ENCODE measurements at places on chromosomes 6 and 20.

DNA sequence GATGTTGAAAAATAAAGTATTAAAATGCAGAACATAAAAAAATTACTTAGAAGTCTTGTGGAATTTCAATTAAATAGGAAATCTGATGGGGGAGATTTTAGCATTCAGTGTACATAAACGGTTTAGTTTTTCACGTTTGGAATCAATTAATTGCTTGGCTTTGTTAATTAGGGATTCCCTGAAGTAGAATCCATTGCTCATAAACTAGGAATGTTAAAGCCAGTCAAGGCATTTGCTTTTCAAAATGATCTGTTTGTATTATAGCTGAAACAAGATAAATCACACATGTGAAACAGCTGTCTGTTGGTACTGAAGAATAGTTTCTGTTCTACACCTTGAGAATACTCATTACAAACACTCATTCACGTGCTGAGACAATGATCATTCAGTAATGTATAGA lies 297.9 kb downstream of the TBC1D7 start:
- no peak for DNase-seq
- H3K27ac ChIP-seq: no peak overlapping the region
- no peak overlapping the region for H3K4me3 ChIP-seq
- peaks cover 13% of the 10 kb centered on the region for H3K27me3 ChIP-seq
- H3K36me3 ChIP-seq: no peaks in the 10 kb centered on the region

DNA sequence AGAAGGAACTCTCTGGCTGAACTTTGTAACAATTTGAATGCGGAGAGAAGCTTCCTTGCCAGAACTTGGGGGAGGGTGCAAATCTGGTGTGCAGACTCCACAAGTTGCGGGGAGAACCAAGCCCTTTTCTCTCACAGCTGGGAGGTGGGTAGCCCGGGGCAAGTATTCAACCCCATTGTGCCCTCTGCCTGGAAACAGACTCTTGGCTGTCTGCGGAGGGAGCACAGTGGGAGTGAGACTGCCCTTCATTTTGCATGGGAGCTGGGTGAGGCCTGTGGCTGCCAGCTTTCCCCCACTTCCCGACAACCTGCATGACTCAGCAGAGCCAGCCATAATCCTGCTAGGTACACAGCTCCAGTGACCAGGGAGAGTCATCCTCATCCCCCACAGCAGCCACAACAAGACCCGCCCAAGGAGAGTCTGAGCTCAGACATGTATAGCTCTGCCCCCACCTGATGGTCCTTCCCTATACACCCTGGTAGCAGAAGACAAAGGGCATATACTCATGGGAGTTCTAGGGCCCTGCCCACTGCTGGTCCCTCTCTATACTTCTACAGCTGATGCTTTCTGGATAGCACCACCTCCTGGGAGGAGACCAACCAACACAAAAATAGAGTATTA lies 29.4 kb upstream of the TPD52L1 start:
- H3K36me3 ChIP-seq: no peaks in the 10 kb centered on the region
- no peaks in the 10 kb centered on the region for H3K27me3 ChIP-seq
- no peaks in the 10 kb centered on the region for H3K4me1 ChIP-seq
- H3K4me3 ChIP-seq: no peak overlapping the region
- DNase-seq: no peak
- no peak overlapping the region for H3K27ac ChIP-seq

- no peaks in the 10 kb centered on the region for H3K4me1 ChIP-seq
- H3K4me3 ChIP-seq: no peak overlapping the region
- no peak overlapping the region for H3K27ac ChIP-seq
- no peaks in the 10 kb centered on the region for H3K27me3 ChIP-seq
These were observed 80.1 kb downstream of the PTPN1 start for GRCh38 chr20:50590348-50590664.

DNA sequence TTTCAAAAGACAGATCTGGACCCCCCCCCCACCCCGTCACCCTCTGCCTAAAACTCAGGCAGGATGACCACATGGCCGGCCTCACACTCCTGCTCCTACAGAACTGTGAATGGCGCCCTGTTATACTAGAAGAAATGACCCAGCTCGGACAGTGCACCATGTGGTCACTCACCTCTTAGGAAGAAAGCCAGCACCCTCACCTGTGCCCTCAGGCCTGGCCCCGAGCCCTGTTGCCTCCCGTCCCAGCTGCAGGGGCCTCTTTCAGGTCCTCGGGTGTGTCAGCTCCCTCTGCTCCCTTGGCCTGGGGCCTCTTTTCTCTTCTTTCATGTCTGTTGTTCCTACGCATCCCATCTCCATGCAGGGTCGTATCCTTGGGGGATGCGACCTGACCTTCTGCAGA lies 23.7 kb downstream of the OSBPL2 start:
- no peak for DNase-seq
- no peaks in the 10 kb centered on the region for H3K27me3 ChIP-seq
- H3K4me1 ChIP-seq: no peaks in the 10 kb centered on the region
- H3K27ac ChIP-seq: no peak overlapping the region
- no peak overlapping the region for H3K4me3 ChIP-seq

GRCh38 chr20:48406498-48406897 lies 421.3 kb downstream of the PREX1 start:
- peaks cover 16% of the 10 kb centered on the region for H3K27me3 ChIP-seq
- peaks cover 6% of the 10 kb centered on the region for H3K4me1 ChIP-seq
- no peak overlapping the region for H3K4me3 ChIP-seq
- H3K36me3 ChIP-seq: no peaks in the 10 kb centered on the region

Measured in activated naive CD8-positive, alpha-beta T cell treated with anti-CD3 and anti-CD28 coated beads for 36 hours (primary cell).